Gastroesophageal sphincter (tissue), 4 donors: ENCODE measurements at places on chromosomes 16 and 17. TPM values are rescaled to one million over a fixed set of nuclear protein-coding genes. Genes with fewer than 3 reads are reported as not detected.

The TERB1 gene
- total RNA-seq, result not detected

The UBALD1 gene
- 5.9 TPM for total RNA-seq

The HOXB6 gene
- 5.3 TPM for total RNA-seq

The SLC43A2 gene
- total RNA-seq, result 6.4 TPM

The PABPN1L gene
- total RNA-seq, result not detected

The ABCC6 gene
- total RNA-seq, result 0.93 TPM

The TPSG1 gene
- not detected for total RNA-seq

The RILP gene
- total RNA-seq, result 18.4 TPM

The OR1F1 gene
- total RNA-seq, result not detected

GRCh38 chr16:23420011-23420410 is 33.0 kb downstream of the COG7 start:
- ATAC-seq, result no peak

DNA sequence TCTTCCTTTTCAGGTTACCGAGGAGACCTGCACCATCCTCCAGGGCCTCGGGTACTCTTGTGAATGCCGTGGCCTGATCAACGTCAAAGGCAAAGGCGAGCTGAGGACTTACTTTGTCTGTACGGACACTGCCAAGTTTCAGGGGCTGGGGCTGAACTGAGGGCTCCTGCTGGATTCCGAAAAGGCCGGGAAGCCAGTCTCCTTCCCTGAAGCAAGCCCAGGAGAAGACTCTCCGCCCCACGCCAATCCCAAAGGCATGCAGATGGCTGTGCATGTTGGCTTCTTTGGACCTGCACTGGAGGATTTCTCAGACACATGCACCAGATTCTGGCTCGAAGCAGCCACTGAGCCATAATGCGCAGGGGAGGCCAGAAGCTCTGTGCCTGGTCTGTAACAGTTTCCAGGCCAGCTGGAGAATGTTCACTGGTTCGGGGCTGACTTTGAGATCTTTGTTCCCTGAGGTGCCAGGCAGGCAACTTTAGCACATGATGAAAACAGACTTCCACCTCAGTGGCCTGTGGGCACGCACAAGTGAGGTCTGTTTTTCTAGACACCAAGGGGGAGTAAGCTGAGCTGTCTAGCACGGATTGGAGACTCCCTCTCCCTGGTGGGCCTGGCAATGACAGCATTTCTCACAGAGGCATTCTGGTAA is 49.1 kb downstream of the ADCY7 start:
- ATAC-seq, result no peak

DNA sequence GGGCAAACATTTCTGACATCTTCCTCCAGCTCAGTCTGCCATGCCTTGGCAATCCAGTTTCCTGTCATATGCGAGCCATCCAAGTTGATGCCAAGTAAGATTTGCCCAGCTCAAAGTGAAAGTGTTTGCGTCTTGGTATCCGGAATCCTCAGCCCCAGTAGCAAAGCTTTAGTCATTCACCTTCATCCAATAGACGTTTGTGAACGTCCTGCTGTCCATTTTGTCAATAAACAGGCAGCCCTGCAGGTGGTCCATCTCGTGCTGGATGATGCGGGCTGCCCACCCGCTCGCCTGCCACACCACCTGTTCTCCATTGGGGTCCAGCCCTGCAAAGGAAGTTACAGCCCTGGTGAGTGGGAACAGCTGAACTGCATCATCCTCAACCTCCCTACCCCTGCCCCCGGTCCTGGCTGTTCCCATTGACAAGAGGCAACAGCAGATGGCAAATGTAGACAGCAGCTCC is 1.5 kb downstream of the PDF start:
- no peak for ATAC-seq

- ATAC-seq, result no peak
Measured at GRCh38 chr16:86923656-86924055, 345.3 kb downstream of the FOXL1 start.

DNA sequence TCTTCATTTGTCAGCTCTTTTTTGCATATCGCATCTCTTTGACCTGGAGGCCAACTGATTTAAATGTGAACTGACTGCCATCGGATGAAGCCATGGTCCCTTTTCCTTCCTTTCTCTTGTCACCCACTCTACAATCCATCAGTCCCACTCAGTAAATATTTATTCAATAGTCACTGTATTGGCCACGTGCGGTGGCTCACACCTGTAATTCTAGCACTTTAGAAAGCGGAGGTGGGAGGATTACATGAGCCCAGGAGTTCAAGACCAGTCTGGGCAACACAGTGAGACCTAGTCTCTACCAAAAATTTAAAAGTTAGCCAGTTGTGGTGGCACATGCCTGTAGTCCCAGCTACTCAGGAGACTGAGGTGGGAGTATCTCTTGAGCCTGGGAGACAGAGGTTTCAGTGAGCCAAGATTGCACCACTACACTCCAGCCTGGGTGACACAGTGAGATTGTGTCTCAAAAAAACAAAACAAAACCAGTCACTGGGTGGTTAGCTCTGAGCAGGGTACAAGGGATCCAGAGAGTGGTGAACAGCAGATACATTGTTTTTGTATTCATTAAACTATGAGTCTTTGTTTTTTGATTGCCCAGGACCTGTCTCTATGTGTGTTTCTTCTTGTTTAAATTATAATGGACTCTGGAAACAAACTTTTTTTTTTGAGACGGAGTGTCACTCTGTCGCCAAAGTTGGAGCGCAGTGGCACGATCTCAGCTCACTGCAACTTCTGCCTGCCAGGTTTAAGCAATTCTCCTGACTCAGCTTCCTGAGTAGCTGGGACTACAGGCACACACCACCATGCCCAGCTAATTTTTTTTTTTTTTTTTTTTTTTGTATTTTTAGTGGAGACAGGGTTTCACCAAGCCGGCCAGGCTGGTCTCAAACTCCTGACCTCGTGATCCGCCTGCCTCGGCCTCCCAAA is 6.9 kb downstream of the PHAF1 start:
- no peak for ATAC-seq

DNA sequence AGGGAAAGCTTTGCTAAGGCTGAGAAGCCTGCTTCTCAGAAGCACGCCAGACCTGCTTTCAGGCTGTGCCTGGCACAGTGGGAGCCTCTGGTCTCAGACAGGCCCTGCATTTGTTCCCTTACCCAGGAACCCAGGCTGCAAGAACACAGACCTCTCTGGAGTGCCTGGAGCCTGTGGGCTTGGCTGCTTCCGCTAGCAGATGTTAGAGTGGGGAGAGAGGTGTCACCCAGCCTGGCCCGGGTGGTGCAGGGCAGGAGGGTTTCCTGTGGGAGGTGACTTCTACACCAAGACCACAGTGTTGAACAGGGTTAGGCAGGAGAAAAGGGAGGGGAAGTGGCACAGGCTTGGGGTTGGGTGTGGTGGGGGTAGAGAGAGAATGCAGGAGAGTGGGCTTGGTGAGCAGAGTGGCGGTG is 35.8 kb upstream of the ADGRG1 start:
- ATAC-seq, result no peak

- no peak for ATAC-seq
Measured at GRCh38 chr17:32915245-32915644, 12.7 kb upstream of the TMEM98 start.

DNA sequence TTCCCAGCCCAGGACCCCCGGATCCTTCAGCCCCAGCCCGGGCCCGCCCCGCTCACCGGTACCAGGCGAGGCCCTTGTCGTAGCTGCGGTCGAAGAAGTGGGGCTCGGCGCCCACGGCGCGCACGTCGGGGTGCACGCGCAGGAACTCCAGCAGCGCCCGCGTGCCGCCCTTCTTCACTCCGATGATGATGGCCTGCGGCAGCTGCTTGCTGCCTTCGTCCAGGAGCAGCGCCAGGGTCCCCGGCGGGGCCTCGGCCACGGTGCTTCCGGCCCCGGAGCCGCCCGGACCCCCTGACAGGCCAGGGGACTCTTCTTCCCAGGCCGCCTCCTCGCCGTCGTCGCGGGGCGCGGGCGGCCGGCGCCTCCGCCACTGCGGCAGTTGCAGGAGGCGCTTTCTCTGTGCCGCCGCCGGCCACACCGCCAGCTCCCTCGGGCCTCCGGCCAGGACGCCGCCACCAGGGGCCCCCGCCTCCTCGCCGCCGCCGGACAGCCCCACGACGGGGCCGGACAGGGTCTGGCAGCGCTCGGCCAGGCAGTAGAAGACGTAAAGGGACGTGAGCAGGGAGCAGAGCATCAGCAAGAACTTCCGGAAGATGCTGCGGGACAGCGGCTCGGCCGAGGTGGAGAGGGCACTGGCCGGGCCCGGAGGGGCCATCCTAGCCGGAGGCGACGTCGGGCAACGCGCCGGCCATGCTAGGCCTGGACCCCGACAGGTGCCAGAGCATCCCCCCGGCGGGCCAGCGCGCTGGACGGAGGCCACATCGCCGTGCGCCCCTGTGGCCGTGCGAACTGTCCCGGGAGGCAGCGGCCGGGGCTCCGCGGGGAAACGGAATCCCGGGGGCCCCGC is 1.0 kb downstream of the HS3ST3A1 start:
- ATAC-seq, result no peak

GRCh38 chr16:3095869-3096268 is 3.2 kb downstream of the ZSCAN10 start:
- peak; percentile 49 for ATAC-seq

DNA sequence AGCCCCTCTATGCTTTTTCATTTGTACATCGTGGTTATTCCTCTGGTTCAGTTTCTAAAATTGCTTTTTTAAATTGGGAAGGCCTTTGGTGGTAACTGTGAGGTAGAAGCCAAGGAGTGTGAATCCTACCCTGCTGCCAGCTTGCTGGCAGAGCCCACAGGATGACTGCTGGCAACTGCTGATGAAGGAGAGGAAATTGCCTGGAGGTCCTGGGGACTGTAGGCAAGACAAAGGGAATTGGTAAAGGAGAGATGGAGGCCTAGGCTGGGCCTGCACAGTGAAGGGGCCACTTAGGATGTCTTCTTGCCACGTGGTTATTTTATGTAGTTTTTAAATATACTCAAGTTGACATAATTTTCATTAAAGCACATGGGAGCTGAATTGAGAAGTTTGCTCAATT is 15.8 kb downstream of the C17orf58 start:
- no peak for ATAC-seq

DNA sequence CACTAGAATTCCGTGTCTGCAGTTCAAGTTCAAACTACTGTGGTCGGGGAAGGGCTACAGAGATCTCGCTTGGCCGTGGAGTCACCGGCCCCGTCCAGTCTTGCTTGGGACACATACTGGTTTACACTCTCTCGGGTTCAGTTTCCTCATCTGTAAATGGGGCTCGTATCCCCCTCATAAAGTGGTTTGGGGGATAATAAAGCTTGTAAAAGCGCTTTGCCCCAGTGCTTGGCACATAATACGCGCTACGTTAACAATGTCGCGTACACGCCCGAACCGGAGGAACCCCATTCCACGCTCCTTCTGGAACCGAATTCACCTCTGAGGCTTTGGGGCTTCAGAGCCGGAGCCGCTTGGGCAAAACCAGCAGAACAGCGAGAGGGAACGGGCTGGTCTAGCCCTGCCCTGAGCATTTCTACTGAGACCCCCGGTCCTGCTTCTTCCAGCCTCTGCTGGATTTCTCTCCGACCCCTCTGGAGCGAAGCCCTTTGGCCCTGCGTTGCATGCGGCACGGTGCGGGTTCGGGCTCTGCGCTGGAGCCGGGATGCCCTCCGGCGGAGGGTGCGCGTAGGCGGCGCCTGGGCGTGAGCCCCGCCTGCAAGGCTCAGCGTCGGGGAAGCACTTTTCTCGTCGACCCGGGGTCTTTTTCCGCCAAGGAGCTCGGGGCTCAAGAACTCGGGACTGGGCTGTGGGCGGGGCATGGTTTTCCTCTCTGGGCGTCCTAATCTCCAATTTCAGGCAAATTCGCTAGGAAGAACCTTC is 26.1 kb upstream of the HOXB13 start:
- ATAC-seq, result no peak

GRCh38 chr17:60269417-60269816 is 119.6 kb downstream of the CA4 start:
- ATAC-seq, result no peak

- ATAC-seq, result no peak
Measured at GRCh38 chr16:65494609-65495008, 372.7 kb upstream of the CDH11 start.

- no peak for ATAC-seq
Measured at GRCh38 chr16:79303206-79303605, 297.3 kb downstream of the MAF start.

DNA sequence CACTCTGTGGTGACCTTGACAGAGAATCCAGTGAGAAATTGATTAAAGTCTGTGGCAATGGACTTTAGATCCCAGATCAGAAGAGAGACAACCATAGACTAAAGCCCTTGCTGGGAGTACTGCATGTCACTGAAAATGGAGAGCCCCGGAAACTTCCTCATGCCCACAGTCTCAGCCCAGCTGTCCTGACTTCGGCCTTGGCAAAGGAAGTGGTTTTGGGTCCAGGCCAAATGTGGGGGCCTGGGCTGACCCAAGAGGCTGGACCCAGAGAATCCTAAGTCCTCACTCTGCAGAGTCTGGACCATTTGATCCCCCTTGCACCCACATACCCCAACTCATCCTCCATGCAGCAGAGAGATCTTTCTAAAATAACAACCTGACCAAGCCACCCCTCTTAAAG is 4.7 kb upstream of the BEAN1 start:
- no peak for ATAC-seq

GRCh38 chr16:29708917-29709600 is 30.1 kb downstream of the QPRT start:
- no peak for ATAC-seq

- peak; percentile 73 for ATAC-seq
Measured at GRCh38 chr16:30956601-30957455, 726 bp upstream of the SETD1A start.

DNA sequence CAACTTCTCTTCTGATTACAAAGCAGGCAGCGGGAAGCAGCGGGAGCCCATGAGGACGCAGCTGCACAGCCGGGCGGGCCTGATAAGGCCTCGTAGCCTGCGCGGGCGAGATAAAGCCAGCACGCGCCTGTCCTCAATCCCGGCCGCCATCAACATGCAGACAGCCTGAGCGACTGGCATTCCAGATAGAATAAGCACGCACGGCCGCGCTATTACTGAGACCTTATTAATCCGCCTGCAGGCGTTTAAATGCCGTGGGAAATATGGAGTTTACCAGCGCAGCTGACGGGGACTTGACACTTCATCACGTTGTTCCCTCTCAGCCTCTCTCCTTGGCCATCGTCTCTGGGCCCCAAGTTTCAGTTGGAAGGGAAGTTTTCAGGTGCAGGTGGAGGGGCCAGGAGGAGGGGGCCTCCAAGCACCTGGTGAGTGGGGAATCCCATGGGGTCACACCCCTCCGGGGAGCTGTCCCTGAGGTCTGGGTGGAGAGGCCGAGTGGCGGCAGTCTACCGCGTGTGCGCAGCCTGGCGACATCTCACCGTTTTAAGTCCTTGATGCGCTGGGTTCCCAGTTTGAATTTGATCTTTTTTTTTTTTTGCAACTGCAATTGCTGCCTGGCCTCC is 27.3 kb upstream of the CBFA2T3 start:
- no peak for ATAC-seq

- ATAC-seq, result no peak
Measured at GRCh38 chr16:67979955-67980678, at the start of gene DPEP3. DPEP3 (minus strand) TSS chr16:67980499; CDS start chr16:67980380, 119 bp downstream.

DNA sequence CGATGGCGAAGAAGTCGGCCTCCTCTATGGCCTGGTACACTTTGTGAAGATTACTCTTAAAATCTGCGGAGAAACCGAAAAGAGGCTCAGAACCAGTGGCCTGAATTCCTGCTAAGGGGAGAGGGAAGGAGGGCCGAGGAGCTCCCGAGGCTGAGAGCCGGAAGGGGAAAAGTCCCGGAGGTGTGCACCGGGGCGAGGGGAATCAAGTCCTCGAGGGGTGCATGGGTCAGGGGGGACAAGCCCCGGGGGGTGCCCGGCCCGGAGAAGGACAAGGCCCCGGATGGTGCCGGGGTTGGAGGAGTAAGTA is 495 bp downstream of the PARN start:
- ATAC-seq, result no peak
